NCI-H146 (cell line): ENCODE measurements at places on chromosomes 2 and 18.

DNA sequence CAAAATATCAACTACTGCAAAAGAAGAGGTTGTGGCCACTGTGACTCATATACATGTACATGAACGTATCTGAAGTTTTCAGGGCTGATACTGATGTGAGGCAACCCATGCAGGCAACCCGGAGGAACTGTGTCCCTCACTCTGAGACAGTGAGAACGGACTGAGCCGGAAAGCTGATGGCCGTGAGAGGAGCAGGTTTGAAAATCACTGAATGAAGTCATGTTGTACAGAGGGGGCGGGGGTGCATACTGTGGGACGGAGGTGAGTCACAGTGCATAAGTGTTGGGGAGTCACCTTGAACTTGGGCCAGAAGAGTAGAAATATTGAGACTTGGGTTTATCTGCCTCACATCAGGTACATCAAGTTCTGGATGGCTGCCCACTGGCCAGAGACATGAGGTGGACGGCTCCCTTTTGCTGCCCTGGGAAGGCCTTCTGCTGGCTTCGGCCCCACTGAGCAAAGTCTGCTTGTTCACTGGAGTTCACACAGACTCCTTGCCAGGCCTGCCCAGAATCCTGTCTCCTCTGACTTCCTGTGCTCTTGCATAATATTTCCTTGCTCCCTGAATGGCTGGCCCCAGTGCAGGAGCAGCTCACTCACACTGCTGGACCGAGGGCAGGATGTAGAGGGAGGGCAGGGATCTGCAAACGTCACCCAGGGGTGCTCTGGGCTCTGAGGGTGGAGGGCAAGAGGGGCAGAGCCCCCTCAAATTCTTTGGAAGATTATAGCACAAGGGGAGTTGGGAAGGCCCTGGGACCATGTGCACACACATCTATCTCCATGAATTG is 18.1 kb downstream of the EPAS1 start:
- DNase-seq = no peak

DNA sequence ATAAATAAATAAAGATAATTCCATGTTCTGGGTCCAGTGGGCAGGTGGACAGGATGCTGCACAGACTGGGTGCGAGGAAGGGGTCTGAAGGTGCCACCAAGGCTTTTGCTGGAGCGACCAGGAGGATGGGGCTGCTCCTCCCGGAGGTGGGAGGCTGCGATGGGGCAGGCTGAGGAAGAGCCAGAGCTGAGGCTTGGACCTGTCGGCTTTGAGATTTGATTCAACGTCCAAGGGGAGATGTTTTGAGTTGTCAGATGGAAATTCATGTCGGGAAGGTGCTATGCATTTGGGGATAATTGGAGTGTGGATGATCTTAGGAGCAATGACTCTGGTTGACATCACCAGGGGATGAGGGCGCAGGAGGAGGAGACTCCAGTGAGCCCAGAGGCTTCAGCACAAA is 11.7 kb downstream of the ALLC start:
- no peak for DNase-seq

GRCh38 chr2:239391286-239392071 is 9.3 kb downstream of the HDAC4 start:
- DNase-seq = no peak

DNA sequence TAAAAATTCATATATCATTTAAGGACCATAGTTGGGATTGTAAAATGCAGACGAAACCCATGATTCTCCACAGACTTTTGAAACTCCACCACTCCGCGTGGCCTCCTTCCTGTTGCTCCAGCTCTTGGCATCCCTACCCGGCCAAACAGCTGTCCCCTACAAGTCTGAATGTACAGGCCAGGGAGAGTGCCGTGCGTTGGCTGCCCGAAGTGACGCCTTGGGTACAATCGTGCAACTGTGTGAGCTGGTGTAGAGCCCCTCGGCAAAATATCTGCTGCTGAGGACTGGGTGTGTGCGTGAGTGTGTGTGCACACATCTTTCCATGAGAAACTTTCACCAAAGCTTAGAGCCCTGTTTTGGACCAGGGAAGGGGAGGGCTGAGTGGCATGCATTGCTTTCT is 43.8 kb upstream of the ZNF516 start:
- no peak for DNase-seq

DNA sequence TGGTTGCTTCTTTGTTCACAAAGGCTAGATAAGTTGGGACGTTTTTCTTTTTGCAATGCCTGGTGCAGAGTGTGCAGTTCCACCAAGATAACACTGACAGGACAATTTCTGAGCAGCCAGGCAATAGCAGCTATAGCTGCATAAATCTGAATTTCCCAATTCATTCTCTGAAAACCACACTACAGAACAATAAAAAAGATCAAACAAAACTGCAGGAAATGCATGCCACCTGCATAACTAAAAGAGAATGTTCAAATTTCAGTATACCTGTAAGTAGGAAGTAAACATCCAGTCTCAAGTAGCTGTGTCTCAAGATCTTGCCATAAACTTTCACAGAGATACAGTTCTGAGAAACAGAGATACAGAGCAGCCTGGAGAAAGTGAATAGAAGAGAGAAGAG is 5.3 kb upstream of the KCTD18 start:
- no peak for DNase-seq

DNA sequence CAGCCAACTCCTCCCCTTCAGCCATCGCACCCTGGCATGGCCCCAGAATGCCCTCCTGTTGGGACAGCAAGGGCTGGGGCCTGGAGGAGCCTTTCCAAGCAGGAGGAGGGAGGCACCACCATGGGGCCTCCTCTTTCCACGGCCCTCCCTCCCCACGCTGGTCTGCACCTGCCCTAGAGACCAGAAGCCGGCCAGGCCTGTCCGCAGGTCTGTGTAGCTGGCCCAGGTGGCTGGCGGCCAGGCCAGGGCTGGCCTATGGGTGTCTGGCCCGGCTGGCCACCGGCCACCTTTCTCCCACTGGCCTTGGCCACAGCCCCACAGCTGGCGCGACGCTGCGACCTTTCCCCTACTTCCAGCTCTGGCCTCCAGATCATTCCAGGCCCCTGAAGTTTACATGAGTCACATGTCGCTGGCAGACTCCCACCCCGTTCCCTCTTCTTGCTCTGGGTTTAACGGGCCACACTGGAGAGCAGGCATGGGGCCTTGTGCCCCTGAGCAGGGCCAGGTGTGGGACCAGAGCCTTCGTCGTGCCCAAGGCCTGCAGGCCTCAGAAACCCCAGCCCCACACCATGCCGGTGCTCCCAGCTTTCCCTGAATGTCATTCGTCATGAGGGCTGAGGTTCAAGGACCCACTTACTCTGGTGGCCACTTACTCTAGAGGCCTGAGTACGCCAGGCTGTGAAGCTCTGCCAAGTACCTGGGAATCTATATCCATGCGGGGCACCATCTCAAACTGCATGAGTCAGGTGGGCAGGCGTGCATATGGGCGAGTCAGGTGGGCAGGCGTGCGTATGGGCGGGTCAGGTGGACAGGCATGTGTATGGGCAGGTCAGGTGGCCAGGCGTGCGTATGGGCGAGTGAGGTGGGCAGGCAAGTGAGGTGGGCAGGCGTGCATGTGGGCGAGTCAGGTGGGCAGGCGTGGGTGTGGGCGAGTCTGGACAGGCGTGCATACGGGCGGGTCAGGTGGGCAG is 33.3 kb upstream of the KLF11 start:
- no peak for DNase-seq

DNA sequence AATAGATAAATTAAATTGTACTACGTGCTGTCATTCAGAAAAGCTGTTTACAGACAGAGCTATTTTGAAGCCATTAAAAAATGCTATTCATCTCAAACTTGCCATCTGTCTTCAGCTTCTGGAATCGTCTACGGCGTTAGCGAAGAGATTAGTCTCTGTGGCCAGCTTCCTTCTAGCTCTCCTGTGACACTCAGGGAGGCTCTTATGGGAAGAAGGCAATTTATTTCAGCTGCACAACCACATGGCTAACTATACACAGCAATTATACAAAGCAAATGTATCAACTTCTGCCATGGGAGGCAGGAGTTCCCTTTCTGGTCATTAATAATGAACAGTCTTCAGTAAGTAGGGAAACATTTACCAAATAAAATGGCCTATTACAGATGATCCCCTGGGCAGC is 6.3 kb downstream of the CTAGE1 start:
- no peak for DNase-seq
